ENCODE measurements at places on chromosomes 1 and 21.

DNA sequence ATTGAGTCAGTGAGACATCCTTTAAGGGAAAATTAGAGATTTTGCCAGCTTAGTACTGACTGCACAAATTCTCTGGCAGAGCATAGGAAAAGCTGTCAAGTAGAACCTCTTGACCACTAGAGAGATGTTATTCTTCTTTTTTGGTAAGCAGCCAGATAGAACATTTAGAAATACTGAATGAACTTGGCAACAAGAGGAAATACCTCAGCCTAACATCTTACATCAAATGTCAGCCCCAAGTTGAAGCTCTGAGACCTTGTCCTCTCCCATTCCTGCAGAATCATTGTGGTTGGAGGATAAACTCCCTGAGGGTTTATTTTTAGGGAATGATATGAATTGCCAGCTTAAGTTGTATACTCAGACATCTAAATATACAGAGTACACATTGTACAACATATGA lies 53.5 kb downstream of the MIGA1 start:
- no peak for DNase-seq

GRCh38 chr21:33264561-33264960 lies 1.6 kb upstream of the IL10RB start:
- no peak for DNase-seq

DNA sequence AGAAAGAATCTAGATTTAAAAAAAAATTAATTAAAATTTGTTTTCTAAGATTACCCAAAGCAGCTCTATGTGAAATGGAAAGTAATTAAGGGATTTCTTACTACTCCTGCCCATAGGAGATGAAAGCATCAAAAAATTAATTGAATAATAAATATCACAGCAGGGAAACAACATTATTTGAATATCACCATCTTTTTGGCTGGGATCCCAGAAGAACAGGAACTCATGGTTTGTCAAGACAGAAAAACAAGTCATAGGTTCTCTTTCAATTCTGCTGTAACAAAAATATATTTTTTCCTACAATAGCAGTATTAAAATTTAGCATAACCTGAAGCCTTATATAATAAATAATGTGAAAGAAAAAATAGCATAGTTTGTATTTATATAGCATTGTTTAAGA lies 1713.4 kb downstream of the NCAM2 start:
- no peak for DNase-seq

GRCh38 chr1:160076295-160076694 lies 5.0 kb upstream of the KCNJ9 start:
- no peak for DNase-seq

- DNase-seq: no peak
These were observed 57.9 kb upstream of the QSOX1 start for GRCh38 chr1:180096584-180097325.

- DNase-seq: no peak
These were observed 10.6 kb upstream of the RRP15 start for GRCh38 chr1:218274511-218274910.

DNA sequence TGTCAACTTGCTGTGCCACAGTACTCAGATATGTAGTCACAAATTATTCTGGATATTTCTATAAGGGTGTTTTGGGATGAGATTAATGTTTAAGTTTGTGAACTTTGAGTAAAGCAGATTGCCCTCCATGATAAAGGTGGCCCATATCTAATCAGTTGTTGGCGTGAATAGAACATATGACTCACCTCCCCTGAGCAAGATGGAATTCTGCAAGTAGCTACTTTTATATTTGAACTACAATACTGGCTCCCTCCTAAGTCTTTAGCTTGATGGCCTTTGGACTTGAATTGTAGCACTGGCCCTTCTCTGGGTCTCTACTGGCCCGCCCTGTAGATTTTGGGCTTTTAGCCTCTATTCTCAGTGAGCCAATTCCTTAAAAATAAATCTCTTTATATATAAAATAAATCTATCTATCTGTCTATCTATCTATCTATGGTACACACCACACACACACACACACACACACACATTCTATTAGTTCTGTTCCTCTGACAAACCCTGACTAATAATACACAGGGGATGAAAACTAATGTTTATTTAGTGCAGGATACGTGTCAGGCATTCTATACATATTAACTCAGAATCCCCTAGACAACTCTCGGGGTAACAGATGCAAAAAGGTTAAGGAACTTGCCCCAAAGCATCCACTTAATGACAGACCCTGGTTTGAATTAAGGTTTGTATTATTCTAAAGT lies 37.9 kb upstream of the PDC start:
- no peak for DNase-seq
